ENCODE measurements at places on chromosomes 13 and 19. TPM values are rescaled to one million over a fixed set of nuclear protein-coding genes. Genes with fewer than 3 reads are reported as not detected.

DNA sequence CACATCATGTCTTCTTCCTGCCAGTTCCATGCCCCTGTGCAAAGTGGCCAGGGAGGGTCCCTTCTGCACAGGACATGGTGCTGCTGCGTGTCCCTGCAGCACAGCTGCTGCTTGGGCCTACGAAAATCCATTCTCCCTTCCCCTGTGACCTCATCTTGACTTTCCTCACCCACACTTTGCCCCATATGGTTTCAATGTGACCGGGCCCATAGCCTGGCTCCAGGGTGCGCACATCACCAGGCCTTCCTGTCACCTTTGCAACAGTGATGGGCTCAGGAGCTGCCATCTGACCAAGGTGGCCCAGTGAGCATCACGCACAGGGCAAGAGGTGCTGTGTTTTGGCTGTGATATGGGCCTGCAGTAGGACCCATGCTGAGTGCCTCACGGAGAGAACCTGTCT lies 10.8 kb downstream of the PPP1R12C start:
- no peak for DNase-seq

The CYP2F1 gene
- total RNA-seq = 1.7 TPM

- no peak for DNase-seq
Observed at GRCh38 chr13:20420938-20421337, 104.7 kb downstream of the CRYL1 start.

DNA sequence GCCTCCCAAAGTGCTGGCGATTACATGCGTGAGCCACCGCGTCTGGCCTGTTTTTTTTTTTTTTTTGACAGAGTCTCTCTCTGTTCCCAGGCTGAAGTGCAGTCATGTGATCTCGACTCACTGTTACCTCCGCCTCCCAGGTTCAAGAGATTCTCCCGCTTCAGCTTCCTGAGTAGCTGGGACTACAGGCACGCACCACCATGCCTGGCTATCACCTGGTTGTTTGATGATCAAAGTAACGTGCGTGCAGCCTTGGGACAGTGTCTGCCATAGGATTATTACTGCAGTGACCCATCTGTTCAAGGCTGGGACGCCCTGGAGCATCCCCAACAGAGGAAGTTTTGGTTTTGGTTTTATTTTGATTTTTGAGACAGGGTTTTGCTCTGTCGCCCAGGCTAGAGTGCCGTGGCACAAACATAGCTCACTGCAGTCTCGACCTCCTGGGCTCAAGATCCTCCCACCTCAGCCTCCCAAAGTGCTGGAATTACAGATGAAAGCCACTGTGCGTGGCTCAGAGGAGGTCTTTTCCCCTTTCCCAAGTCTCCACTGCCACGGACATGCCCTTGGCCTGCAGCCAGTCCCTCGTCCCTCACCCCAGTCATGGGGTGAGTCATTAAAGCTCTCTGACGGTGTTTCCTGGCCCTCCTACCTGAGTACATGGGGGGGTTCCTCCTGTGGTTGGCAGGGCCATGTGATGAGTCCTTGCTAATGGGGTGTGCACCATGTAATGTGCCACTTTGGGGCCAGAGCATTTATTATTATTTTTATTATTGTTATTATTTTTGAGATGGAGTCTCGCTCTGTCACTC lies 65.6 kb downstream of the IER2 start:
- DNase-seq = no peak

GRCh38 chr19:29662604-29663404 lies 2.5 kb upstream of the PLEKHF1 start:
- peak; percentile 22 for DNase-seq

DNA sequence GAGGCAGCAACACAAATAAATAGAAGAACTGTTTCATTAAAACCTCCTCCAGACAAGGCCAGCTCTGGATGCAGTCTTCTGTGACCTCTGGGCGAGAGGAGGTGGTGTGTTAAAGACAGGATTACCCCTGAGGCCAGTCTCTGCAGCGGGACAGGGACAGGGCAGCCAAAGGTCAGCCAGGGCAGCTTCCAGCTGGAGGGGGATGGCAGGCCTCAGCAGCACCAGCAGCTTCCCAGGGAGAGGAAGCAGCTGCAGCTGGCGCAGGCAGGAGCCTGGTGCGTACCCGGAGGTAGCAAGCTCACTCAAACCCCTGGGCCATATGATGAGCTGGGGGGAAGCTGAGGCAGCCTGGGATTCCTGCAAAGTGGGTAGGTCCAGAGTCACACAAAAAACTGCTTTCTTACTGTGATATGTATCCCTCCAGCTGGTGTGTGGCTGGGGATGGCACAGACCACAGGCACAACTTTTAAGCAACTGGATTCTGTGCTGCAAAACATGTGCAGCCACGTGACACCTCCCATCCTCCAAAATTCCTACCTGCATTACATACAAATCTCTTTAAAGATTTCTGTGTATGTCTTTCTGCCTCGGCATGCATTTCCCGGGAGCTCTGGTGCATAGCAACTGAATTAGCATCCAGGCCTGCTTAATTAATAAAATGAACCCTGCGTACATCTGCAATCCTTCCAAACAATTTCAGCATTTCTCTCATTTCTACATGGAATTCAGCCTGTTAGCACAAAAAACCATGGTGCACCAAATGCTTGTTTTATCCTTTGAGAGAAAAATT lies 238.3 kb upstream of the MAB21L1 start:
- DNase-seq = no peak

The ZNF177 gene
- total RNA-seq = 2.2 TPM

The NR2F6 gene
- total RNA-seq = 38.7 TPM

- no peak for DNase-seq
Observed at GRCh38 chr13:23987331-23987894, 90.1 kb upstream of the C1QTNF9B start.

The KLHL1 gene
- not detected for total RNA-seq

- no peak for DNase-seq
Observed at GRCh38 chr19:15114153-15114540, 6.9 kb downstream of the SYDE1 start.

Data from lower lobe of right lung (tissue), 2 donors.